NCI-H524 treated with DMSO at 0.1 percent for 48 hours (cell line): ENCODE measurements at places on chromosomes 12 and 14.

- no peak for DNase-seq
Observed at GRCh38 chr12:117707861-117708260, 260.9 kb downstream of the KSR2 start.

- no peak for DNase-seq
Observed at GRCh38 chr14:38309522-38310277, 53.8 kb upstream of the CLEC14A start.

- no peak for DNase-seq
Observed at GRCh38 chr14:74911704-74912103, 11.4 kb downstream of the RPS6KL1 start.

- DNase-seq = no peak
Observed at GRCh38 chr12:13154831-13155230, 41.7 kb upstream of the EMP1 start.

DNA sequence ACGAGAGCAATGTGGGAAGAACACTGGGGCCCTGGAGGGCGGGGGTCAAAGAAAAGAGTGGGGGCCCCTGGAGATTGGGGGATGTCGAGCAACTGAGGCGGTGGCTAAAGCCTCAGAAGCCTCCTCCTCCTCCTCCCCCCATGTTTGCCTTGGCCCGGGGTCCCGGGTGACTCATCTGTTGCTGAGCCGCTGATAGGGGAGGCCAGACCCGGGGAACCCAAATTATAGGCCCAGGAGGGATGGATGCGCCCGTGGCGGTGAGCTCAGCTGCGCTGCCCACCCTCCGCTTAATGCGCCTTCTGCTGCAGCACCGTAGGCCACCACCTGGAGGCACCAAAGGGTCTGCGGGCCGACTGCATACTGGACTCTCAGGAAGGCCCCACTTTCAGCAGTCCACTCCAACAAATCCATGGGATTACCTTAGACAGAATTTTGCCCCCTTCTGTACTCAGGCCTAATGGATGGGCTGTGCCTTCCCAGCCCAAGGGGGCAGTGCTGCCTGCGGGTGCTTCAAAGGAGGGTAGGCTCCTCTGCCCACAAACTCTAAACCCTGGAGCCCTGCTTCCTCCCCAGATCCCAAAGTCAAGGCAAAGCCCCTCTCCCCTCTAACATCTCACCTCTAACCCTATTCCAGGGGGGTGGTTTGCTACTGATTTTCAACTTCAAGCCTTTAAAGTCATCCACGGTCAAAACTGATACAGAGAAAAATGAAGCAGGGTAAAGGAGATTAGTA, 2.6 kb upstream of the WNT10B start:
- DNase-seq = no peak

DNA sequence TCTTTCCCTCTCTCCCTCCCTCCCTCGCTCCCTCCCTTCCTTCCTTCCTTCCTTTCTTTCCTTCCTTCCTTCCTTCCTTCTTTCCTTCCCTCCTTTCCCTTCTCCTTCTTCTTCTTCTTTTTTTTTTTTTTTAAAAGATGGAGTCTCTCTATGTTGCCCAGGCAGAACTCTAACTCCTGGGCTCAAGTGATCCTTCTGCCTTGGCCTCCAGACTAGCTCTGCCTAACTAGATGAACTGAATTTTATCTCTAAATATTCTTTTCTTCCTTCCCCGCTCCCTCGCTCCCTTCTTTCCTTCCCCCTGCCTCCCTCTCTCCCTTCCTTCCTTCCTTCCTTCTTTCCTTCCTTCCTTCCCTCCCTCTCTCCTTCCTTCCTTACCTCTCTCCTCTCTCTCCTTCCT, 170.5 kb upstream of the LHX5 start:
- DNase-seq = no peak
